ENCODE measurements at places on chromosomes 5 and 9.

DNA sequence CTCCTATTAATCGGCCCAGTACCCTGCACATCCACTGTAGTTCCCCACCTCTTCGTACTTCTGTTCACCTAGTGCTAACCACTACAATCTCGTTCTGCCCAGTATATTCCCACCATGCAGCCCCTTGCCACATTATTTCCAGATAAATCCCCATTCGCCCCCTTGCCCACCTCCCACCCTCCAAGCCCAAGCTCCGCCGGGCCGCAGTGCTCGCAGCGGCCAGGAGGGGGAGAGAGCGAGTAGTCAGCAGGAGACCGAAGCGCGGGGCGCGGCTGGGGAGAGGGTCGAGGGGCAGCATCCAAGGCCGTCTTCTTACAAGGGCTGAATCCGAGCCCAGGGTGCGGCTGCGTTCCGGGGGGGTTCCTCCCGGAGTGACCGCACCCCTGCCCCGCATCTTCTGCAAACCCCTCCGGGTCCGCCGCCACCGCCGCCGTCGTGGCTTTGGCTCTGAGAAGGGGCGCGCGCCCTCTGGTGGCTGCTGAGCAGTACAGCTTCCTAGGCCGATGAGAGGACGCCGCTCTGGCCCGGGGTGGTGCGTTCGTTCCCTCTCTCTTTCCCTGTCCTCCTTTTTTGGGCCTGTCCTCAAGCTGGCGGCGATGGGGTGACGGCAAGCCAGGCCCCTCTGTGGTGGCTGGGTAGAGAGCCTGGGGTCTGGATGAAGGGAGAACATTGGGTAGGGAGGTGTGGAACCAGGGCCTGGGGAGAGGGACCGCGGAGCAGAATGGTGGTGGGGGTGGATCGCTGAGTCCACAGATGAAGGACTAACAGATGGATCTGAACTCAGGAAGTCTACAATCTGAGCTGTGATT, 30.0 kb upstream of the PSD2 start:
- peaks cover 30% of the 10 kb centered on the region for H3K27me3 ChIP-seq
- H3K27ac ChIP-seq, result no peak overlapping the region
- H3K4me3 ChIP-seq, result peak overlapping the region; percentile 60
- no peaks in the 10 kb centered on the region for H3K36me3 ChIP-seq
- H3K4me1 ChIP-seq, result peaks cover 19% of the 10 kb centered on the region
- peak; percentile 79 for DNase-seq

DNA sequence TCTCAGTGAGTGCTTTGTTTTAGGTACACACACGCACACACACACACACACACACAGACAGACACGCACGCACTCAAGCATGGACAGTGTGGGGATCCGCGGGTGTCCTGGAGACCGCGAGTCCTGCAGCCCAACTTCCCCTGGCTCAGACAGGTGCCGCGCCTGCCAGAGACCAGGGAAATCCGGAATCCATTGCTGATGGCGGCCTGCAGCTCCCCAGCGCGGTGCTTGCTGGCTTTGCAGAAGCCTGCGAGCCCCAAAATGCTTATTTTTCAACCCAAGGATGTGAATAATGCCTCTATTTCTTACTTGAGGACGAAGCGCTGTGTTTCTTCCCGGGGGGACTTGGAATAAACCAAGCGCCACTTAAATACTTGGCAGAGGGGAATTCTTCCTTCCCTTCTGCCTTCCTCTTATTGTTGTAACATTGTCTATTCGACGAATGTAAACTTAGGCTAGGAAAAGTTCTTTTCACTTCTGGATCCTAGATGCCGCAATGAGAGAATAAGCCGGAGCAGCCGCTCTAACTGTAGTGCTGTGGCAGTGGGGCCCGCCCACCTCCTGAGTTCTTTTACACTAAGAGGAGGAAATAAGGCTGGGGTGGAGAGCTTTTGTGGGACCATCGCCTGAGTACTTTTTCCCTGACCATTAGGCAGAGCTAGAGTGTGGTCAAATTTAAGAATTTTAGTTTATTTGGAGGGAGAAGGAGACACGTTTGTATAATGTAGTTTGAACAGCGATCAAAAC, 802 bp downstream of the ITGA2 start:
- DNase-seq, result peak; percentile 3
- no peaks in the 10 kb centered on the region for H3K36me3 ChIP-seq
- H3K4me3 ChIP-seq, result peak overlapping the region; percentile 76
- peaks cover 18% of the 10 kb centered on the region for H3K4me1 ChIP-seq
- H3K27ac ChIP-seq, result no peak overlapping the region

DNA sequence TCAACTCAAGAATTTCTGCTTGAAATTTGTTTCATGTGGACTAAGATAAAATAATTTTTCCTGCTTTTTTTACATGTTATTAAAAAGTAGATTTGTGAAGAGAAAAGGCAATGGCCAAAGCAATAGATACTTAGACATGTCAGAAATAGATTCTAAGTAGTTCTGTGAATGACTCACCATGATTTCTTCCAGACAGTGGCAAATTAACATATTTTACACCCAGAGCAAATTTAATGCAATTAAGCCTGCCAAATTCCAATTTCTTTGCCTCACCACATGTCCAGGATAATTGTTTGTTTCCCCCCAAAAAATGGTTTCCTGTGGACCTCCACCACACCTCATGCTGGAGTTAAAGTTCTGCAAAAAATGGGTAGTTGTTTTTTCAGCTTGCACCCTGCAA, 651.4 kb downstream of the CETN3 start:
- no peak overlapping the region for H3K27ac ChIP-seq
- DNase-seq, result no peak
- no peaks in the 10 kb centered on the region for H3K27me3 ChIP-seq
- no peaks in the 10 kb centered on the region for H3K36me3 ChIP-seq
- no peak overlapping the region for H3K4me3 ChIP-seq

GRCh38 chr9:15158064-15158463, 149.0 kb downstream of the TTC39B start:
- no peaks in the 10 kb centered on the region for H3K27me3 ChIP-seq
- H3K36me3 ChIP-seq, result no peaks in the 10 kb centered on the region
- H3K4me1 ChIP-seq, result no peaks in the 10 kb centered on the region
- H3K4me3 ChIP-seq, result no peak overlapping the region

- no peak overlapping the region for H3K27ac ChIP-seq
- H3K4me1 ChIP-seq, result no peaks in the 10 kb centered on the region
- no peak overlapping the region for H3K4me3 ChIP-seq
- no peaks in the 10 kb centered on the region for H3K36me3 ChIP-seq
Observed at GRCh38 chr9:114002271-114002985, 75.7 kb downstream of the AMBP start.

DNA sequence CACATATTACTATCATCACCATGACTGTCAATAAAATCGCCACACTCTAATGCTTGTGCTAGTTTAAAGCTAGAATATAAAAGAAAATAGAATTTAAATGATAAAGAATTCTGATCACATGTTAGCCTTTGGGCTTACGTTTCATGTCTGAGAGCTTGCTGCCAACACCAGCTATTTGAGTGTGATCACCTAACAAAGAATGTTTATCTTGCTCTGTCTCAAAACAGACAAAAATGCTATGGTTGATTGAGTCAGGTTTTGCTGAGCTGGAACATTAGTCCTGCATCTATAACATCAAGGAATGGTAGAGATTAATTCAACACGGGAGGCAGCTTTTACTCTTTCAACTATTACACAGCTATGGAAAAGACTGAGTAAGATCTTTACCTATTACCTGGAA, 50.7 kb downstream of the MSX2 start:
- H3K27ac ChIP-seq, result no peak overlapping the region
- peaks cover 4% of the 10 kb centered on the region for H3K27me3 ChIP-seq
- no peak overlapping the region for H3K4me3 ChIP-seq
- no peaks in the 10 kb centered on the region for H3K4me1 ChIP-seq
- no peak for DNase-seq

- H3K4me3 ChIP-seq, result no peak overlapping the region
- no peak overlapping the region for H3K27ac ChIP-seq
- DNase-seq, result no peak
Observed at GRCh38 chr5:168204165-168204564, 87.3 kb upstream of the WWC1 start.

- peaks cover 28% of the 10 kb centered on the region for H3K36me3 ChIP-seq
- H3K4me3 ChIP-seq, result no peak overlapping the region
- H3K4me1 ChIP-seq, result peaks cover 10% of the 10 kb centered on the region
- H3K27me3 ChIP-seq, result no peaks in the 10 kb centered on the region
Observed at GRCh38 chr9:96649620-96650324, 5.3 kb downstream of the PRXL2C start.

GRCh38 chr5:17222664-17223063, 5.2 kb downstream of the BASP1 start:
- no peak overlapping the region for H3K27ac ChIP-seq
- no peaks in the 10 kb centered on the region for H3K36me3 ChIP-seq
- H3K4me1 ChIP-seq, result peaks cover 15% of the 10 kb centered on the region
- H3K4me3 ChIP-seq, result no peak overlapping the region

DNA sequence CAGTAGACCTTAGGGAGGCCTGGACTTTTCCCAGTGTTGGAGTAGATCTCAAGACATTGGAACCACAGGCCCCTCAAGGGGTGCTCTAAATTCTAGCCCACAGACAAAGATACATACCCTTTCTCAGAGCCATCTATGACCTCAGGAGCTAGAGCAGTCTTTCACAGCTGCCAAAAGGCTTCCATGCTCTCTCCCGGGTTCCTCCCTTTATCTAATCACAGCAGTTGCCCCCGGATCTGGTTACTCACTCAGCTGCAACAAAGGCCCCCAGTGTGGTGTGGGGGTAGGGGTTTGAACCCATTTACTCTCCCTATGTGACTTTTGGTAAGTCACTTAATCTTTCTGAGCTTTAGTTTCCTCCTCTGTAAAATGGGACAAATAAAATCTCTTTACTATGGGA, 27.0 kb downstream of the POU4F3 start:
- H3K36me3 ChIP-seq, result no peaks in the 10 kb centered on the region
- no peak for DNase-seq
- H3K27ac ChIP-seq, result no peak overlapping the region
- H3K27me3 ChIP-seq, result peaks cover 5% of the 10 kb centered on the region

- no peaks in the 10 kb centered on the region for H3K36me3 ChIP-seq
- H3K27ac ChIP-seq, result no peak overlapping the region
- DNase-seq, result no peak
- no peaks in the 10 kb centered on the region for H3K27me3 ChIP-seq
Observed at GRCh38 chr5:78734950-78735349, 86.4 kb upstream of the LHFPL2 start.

- H3K27me3 ChIP-seq, result no peaks in the 10 kb centered on the region
- no peak for DNase-seq
- H3K36me3 ChIP-seq, result no peaks in the 10 kb centered on the region
- H3K4me1 ChIP-seq, result no peaks in the 10 kb centered on the region
- no peak overlapping the region for H3K4me3 ChIP-seq
Observed at GRCh38 chr5:88746438-88746882, 136.5 kb downstream of the MEF2C start.

GRCh38 chr5:112907166-112907631, 14.8 kb downstream of the REEP5 start:
- no peak for DNase-seq
- no peak overlapping the region for H3K4me3 ChIP-seq
- H3K27ac ChIP-seq, result no peak overlapping the region
- no peaks in the 10 kb centered on the region for H3K27me3 ChIP-seq
- H3K4me1 ChIP-seq, result peaks cover 4% of the 10 kb centered on the region

GRCh38 chr5:135126688-135127438, 92.8 kb upstream of the PITX1 start:
- no peak overlapping the region for H3K4me3 ChIP-seq
- H3K27me3 ChIP-seq, result no peaks in the 10 kb centered on the region
- H3K4me1 ChIP-seq, result peaks cover 4% of the 10 kb centered on the region
- no peaks in the 10 kb centered on the region for H3K36me3 ChIP-seq

- no peak for DNase-seq
- peaks cover 83% of the 10 kb centered on the region for H3K36me3 ChIP-seq
- H3K4me3 ChIP-seq, result no peak overlapping the region
- H3K27me3 ChIP-seq, result no peaks in the 10 kb centered on the region
- no peak overlapping the region for H3K27ac ChIP-seq
- no peaks in the 10 kb centered on the region for H3K4me1 ChIP-seq
Observed at GRCh38 chr9:99142275-99142674, 37.4 kb downstream of the TGFBR1 start.

DNA sequence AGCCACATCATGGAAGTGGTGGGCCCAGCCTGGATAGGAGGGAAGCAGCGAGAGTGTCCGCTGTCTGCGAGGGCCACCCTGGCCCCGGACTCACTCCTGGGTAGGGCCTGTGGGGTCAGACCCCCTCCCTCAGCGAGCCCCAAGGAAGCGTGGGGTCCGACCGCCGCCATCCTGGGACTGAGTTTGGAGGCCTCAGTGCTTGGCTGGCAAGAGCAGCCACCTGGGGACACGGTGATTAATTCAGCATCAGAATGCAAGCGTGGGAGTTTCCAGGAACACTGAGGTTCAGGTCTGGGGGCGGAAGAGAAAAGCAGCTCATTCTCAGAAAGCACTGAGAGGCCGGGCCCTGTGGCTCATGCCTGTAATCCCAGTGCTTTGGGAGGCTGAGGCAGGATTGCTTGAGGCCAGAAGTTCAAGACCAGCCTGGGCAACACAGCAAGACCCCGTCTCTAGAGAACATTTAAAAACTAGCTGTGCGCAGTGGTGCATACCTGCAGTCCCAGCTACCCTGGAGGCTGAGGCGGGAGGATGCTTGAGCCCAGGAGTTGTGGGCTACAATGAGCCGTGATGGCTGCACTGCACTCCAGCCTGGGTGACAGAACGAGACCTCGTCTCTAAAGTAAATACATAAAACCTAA, 18.3 kb upstream of the CAMSAP1 start:
- no peak overlapping the region for H3K27ac ChIP-seq
- DNase-seq, result no peak
- H3K4me1 ChIP-seq, result peaks cover 20% of the 10 kb centered on the region
- peaks cover under 1% of the 10 kb centered on the region for H3K36me3 ChIP-seq
- H3K27me3 ChIP-seq, result no peaks in the 10 kb centered on the region

- no peak overlapping the region for H3K4me3 ChIP-seq
- H3K36me3 ChIP-seq, result no peaks in the 10 kb centered on the region
- no peak overlapping the region for H3K27ac ChIP-seq
- no peaks in the 10 kb centered on the region for H3K4me1 ChIP-seq
Observed at GRCh38 chr5:160727296-160727997, 124.6 kb downstream of the ATP10B start.

- DNase-seq, result no peak
- no peak overlapping the region for H3K27ac ChIP-seq
- H3K36me3 ChIP-seq, result no peaks in the 10 kb centered on the region
Observed at GRCh38 chr5:16726538-16726946, 109.7 kb upstream of the RETREG1 start.

DNA sequence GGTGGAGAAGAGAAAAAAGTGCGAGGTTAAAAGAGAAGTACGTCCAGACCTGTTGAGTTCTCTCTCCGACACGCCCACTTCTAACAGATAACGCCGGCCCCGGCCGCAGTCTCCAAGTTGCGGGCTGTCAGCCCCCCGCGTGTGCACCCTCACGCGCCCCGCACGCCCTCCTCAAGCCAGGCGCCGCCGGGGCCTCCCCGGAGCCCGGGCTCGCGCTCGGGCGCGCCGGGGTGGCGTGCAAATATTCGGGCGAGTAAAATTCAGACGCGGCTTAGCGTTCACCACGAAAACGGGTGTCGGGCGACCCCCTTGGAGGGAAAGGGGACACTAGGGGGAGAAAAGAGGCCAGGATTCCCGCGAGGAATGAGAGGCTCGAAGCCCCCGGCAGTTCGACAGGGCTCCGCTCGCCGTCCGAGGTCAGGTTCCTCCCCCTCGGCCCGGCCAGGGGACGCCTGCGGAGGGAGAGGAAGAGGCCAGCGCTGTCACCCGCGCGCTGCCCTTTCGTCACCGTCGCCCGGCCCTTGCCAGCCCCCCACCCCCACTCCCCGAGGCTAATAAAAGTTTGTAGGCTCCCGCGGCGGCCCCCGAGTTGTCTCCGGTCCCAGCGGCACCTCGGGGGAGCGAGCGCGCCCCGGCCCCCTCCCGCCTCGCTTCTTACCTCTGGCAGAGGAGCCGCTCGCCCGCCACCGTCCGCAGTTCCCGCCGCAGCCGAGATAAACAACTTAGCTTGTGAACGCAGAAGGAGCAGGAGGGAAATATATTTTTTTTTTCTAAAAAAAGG, 743 bp downstream of the NR3C1 start:
- H3K4me1 ChIP-seq, result peaks cover 38% of the 10 kb centered on the region
- peak overlapping the region; percentile 89 for H3K27ac ChIP-seq
- H3K27me3 ChIP-seq, result no peaks in the 10 kb centered on the region
- peak; percentile 36 for DNase-seq

All from CD4-positive, alpha-beta T cell (primary cell).